Stomach (tissue), 19 donors: ENCODE measurements at places on chromosomes 5 and 9.

- DNase-seq, result no peak
Measured at GRCh38 chr9:13436591-13436990, 157.1 kb upstream of the MPDZ start.

- peak; percentile 24 for DNase-seq
Measured at GRCh38 chr5:33230467-33231078, 210.2 kb upstream of the TARS1 start.

GRCh38 chr9:37859043-37859442 lies 44.9 kb downstream of the SLC25A51 start:
- no peak for DNase-seq

DNA sequence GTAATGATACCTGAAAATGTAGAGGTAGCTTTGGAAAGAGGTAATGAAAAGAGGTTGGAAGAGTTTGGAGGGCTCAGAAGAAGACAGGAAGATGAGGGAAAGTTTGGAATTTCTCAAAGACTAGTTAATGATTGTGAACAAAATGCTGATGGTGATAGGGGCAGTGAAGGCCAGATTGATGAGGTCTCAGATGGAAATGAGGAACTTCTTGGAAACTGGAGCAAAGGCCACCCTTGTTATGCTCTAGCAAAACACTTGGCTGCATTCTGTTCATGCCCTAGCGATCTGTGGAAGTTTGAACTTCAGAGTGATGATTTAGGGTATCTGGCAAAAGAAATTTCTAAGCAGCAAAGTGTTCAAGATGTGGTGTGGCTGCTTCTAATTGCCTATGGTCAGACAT lies 161.2 kb upstream of the SPEF2 start:
- DNase-seq, result no peak
